ENCODE measurements at places on chromosomes 16 and 17.

- DNase-seq: peak; percentile 55
Observed at GRCh38 chr16:27381974-27382855, 19.8 kb upstream of the IL21R start.

- DNase-seq: no peak
Observed at GRCh38 chr17:70205401-70205800, 36.1 kb downstream of the KCNJ2 start.

GRCh38 chr17:74872313-74873036 is at the start of gene FDXR:
FDXR (minus strand) TSS chr17:74872994; CDS start chr17:74872944, 50 bp downstream.
- no peak for DNase-seq

DNA sequence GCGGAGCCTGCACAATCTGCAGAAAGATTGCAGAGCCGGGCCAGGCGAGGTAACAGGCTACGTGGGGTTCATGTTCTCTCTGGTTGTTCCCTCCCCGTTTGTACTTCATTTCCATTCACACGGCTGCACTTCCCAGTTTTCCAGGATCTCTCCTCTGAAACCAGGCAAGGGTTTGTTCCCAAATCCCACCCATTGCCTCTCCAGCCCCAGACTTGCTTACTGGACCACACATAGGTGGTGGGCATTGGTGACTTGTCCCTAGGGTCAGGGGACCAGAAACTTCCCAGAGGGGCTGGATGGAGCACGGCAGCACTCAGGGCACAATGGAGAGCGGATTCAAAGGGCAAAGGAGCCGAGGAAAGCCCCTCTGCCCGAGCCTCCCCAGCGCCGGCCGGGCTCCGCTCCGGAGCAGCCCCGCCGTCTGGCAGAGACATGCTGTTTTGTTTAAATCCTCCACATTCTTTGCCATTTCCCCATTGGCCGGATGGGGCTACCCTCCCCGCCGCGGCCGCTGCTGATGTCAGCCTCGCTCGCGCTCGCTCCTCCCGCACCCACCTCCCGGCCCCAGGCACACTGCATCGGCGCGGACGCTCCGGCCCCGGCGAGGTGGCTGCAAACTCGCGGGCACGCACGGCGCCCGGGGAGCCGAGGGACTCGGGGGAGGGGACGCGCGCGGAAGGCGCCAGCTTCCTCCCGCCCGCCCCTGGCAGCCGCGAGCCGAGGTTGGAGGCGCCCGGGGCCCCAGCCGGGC is at the start of gene PITPNC1:
TSS of gene PITPNC1 (plus strand) at position 545 of the 751 bp plus-strand sequence.
- DNase-seq: peak; percentile 43

- DNase-seq: no peak
Observed at GRCh38 chr16:73043828-73044467, 4.0 kb downstream of the ZFHX3 start.

DNA sequence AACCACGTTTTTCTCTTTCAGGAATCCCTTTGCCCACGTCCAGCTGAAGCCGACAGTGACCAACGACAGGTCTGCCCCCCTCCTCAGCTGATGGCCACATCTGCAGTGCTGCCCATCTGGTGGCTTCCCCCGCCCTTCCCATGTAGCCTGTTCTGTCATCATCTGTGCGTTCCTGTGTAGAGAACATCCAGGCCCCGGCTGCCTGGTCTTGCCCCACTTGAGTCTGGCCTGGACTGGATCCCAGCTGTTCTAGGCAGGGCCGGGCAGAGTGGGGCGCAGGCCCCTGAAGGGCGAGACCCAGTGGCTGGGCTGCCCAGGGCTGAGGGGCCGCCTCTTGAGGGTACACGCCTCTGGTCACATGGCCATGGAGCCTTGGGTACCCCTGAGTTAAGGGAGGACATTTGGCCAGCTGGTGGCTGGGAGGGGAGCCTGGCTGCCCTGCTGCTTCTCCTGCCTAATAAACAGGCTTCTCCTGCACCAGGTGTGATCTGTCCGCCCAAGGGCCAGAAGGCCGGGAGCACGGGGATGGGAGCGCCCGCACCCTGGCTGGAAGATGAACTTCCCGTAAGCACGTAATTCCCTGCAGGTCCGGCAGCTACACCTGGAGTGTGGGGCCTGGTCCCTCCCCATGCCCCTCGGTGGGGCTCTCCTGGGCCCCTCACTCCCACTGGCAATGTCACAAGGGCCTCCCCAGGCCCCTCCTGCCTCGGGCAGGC is 49.4 kb upstream of the PVALEF start:
- no peak for DNase-seq

GRCh38 chr16:27474921-27475320 is 72.9 kb downstream of the IL21R start:
- no peak for DNase-seq

DNA sequence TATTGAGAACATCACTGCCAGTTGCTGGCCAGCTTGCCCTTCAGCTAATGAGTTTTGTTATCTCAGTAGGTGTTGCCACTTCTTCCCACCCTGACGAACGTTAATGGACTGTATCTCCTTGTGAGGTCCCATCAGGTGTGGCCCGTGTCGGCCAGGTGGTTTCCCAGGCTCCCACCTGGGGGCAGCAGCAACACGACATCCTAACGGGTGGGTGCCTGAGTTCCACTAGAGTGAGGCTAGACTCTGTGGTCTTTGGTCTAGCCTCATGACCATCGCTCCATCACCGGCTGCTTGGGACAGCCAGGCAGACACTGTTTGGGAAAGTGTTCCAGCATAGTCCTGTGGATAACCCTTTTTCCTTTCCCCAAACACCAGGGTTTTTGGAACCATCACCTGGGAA is 45.6 kb upstream of the LCMT1 start:
- no peak for DNase-seq

All from NCI-H2029 (cell line).